ENCODE measurements at places on chromosomes 4 and X.

DNA sequence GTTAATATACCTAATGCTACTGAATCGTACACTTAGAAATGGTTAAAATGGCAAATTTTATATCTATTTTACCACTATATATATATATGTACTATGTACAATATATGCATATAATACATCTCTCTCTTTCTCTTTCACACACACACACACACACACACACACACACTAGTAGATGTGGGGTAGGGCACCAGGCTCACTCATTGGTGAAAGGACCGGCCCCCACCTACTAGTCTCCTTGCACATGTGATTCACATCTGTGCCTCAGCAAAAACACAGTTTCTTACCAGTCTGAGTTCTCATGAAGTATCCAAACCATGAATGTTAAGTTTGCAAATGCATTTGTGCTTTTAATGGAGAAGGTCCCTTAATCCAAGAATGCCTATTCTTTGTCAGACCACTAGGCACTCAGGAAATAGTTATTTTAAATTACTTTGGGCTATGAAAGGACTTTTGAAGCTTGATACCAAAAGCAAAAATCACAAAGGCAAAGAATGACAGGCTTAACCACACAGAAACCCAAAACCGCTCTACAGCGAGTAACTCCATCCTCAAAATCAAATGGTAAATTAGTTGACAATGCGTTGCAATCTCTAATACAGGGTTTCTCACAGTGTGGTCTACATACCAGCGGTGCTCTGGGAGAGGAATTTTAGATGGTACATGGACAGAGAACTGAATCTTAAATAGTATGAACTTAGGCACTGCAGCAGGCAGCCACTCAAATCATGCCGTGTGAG is 5.8 kb downstream of the TSC22D3 start:
- no peak for DNase-seq

DNA sequence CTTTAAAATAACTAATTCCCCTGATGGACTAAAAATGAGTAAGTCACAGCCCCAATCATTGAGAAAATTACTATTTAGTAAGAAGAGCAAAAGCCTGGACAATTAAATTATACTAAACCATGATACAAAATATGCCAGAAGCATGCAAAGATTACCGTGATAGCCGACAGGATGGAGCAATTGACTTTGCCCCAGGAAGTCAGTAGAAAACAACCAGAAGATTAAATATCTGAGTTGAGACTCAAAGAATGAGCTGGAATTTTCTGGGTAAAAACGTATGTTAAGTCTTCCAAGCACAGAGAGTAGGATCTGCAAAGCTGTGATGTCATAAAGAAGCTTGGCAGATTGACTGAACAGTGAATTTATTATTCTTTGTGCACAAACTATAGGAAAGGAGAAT is 816.1 kb upstream of the TENM3 start:
- DNase-seq = no peak

GRCh38 chrX:31240982-31241381 is 169.1 kb upstream of the FTHL17 start:
- DNase-seq = no peak

- DNase-seq = no peak
These were observed 2.4 kb downstream of the RAP2C start for GRCh38 chrX:132216806-132217202.

- no peak for DNase-seq
These were observed 196.9 kb downstream of the KLHL13 start for GRCh38 chrX:117919755-117920154.

DNA sequence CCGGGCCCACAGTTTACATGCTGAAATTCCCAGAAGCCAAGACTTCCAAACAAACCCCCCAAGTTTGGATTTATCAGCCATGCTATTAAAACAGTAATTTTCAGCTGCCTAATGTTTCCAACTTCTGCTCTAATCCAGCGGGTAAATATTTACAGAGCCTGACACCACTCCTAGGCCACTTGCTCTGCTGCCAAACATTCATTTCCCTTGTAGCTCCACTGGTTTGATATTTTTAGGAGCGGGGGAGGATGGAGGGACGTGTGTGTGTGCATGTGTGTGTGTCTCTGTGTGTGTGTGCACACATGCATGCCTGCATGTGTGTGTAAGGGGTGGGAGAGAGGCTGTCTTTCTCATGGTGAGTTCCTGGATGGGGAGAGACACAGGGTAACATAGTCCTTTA is 115.7 kb upstream of the PJA1 start:
- DNase-seq = no peak

- DNase-seq = no peak
These were observed 88.4 kb downstream of the AFF2 start for GRCh38 chrX:148588649-148589310.

DNA sequence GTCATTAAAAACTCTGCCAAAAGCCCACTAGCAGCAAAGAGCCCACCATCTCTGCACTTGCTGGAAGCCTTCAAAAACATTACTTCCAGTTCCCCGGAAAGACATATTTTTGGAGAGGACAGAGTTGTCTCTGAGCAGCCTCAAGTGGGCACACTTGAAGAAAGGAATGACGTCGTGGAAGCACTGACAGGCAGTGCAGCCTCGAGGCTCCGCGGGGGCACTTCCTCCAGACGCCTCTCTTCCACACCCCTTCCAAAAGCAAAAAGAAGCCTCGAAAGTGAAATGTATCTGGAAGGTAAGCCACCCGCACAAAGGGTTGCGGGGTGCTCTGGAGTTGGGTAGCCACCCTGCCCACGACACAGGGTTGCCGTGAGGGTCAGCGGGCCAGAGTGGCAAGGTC is 25.9 kb downstream of the OFD1 start:
- no peak for DNase-seq

Data from C1 segment of cervical spinal cord (tissue), 14 donors.